Stimulated activated naive CD4-positive, alpha-beta T cell (primary cell): ENCODE measurements at places on chromosomes 2 and 18.

- no peak for DNase-seq
Measured at GRCh38 chr18:27845897-27846296, 331.0 kb downstream of the CDH2 start.

DNA sequence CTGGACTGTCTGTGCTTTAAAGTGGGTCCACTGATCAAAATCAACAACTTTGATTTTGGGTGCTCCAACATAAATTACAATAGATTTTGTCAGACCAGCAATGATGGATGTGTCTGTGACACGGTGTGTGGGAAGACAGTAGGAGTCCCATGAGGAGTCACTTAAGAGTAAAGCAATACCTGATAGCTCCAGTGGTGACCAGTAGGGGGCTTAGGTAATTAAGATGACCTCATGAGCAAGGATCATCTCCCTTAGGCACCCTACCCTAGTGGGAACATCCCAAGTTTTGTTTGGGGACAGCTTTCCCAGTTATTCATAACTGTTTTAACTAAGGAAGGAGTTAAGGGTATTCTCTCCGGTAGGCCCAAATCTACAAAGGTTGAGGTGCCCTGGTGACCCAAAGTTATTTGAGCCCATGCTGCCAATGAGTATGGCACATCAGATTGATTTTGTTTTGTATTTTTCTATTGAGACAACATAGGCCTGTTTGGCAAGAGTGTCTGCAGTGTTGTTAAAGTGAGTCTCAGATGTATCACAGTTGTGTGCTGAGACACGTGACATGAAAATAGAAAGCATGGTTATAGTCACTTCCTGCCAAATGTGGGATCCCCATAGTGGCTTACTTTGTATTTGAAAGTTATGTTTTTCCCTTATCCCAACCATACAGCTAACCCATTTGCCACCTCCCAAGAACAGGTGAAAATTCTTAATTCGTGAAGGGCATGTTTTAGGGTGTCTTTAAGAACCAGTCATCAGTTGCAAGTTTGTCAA, 1337.6 kb upstream of the SLC39A10 start:
- no peak for DNase-seq

DNA sequence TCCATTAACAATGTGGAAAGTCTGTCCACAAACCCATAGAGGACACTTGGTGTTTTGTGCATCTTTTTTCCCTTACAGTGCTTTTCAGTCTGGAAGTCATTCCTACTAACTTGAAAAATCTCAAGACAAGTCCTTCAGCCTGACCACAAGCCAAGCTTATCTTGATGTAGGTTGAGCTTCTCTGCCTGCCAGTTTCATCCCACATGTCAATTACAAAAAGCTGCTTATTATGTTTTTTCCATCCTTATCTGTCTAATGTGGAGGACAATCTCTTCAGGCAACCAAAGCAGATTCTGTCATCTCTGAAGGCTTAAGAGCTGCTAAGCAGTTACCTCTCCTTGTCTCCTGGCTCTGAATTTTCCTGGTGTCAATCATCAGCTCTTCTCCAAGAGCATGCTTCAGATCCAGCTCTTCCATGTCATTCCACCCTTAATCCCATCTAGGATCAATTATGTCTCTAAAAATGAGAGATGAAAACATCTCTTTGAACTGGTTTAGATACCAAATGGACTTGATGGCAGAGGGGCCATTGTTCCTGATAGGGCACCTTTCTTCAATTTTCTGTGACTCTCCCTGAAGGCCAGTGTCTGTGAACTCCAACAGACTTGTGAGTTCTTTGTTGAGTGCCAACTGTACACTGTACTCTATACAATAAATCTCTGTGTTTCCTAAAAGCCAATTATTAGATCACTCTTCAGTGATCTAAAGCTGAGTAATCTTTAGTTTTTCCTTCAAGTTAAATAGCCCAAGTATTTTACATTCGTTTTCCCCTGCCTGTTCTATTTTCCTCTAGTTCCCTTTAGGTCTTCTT, 208.6 kb downstream of the RBM43 start:
- no peak for DNase-seq

DNA sequence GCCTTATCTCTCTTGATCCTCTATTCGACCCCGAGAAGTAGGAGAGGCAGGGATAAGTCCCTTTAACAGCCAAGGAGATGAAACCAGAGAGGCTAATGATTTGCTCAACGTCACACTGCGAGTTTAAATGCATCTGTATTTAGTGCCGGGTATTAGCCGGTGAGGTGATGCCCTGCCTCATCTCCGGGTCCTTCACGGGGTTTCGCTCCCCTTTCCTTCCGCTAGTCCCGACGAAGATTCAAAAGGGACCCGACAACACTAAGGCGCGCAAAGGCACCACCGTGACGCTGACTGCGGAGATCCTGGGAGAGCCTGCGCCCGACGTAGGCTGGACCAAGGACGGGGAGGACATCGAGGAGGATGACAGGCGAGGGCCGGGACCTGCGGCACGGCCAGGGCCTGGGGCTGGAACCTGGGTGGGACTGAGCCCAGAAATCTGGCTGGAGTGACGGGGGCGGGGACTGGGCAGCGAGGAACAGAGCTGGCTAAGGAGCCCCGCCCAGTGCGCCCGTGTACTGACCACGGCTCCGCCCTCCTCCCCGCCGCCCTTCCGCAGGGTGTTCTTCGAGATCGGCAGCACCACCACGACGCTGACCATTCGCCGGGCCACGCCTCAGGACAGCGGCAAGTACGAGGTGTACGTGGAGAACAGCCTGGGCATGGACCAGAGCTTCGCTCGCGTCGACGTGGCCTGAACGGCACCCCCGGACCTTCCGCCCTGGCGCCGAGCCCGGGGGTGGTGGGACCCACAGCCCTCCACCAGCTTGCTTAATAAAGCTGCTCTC, 1.0 kb upstream of the GMPPA start:
- DNase-seq = peak; percentile 27

- DNase-seq = no peak
Measured at GRCh38 chr2:44822174-44822573, 119.3 kb upstream of the SIX3 start.
